ENCODE measurements at places on chromosomes 1 and 21. TPM values are rescaled to one million over a fixed set of nuclear protein-coding genes. Genes with fewer than 3 reads are reported as not detected.

DNA sequence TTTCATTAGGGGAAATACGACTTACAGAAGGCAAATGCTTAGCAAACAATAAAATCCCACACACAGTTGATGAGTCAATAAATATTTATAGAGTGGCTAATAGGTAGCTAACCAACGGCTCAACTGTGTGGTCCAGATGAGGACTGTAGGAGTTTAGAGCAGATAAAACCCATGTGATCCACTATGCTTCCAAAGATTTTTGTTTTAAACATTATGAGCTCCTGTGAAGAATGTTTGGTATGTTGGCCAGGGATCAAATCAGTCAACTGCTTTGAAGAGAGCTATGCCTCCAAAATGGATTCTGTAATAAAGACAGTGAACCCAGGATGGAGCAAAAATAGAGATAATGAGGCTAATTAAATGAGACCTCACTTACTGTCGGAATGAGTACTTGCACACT lies 72.3 kb upstream of the COL11A1 start:
- DNase-seq: no peak

DNA sequence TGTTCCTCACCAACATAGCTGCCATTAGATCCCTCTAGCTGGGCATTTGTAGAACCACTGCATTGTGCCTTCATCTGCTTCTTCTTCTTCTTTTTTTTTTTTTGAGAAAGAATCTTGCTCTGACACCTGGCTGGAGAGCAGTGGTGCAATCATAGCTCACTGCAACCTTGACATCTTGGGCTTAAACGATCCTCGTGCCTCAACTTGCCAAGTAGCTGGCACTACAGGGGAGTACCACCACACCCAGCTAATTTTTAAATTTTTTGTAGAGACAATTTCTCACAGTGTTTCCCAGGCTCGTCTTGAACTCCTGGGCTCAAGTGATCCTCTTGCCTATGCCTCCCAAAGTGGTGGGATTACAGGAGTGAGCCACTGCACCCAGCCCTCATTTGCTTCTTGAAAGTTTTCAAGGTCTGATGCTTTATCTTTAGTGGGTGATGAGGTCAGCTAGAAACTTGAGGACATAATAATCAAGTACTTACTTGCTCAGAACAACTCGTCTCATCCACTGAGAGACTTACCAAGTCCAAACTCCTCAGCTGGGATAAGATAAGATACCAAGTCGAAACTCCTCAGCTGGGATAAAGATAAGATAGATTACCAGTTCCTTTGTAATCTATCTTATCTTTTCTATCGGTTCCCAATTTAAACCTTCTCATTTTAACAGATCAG lies 71.5 kb downstream of the MACF1 start:
- no peak for DNase-seq

DNA sequence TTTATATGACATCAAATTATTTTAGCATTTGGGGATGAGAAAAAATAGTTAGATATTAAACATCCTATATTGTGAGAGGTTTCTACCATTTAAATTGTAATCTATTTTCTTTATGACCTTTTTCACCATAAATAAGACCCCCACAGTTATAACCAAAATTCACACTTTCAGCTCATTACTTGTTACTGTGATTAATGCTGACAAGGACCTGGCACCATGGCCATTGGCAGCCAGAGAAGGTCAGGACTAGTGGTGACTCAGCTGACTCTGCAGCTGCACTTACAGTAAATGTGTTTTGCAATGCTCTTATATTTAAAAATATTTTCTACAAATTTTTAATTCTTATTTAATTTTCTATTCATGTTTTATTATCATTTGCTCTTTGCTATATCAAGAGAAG lies 133.3 kb upstream of the C1orf105 start:
- DNase-seq: peak; percentile 42

The PRDX1 gene
- total RNA-seq: 802 TPM

DNA sequence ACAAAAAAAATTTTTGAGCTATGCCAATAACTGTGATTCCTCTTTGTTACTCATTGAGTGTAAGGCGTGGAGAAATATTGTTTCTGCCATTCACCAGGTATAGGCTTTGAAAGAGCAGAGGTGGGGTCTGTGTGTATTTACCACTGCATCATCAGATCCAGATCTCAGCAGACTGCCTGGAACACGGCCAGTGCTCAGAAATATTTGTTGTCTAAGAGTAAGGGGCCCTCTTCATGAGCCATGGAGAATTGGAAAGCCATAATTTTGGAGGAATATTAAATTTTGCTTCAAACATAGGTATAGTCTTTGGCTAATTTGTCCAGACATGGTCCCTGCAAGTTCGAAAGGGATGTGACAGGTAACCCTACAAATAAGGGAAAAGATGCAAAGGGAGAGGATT lies 231.3 kb upstream of the IRF2BP2 start:
- no peak for DNase-seq

DNA sequence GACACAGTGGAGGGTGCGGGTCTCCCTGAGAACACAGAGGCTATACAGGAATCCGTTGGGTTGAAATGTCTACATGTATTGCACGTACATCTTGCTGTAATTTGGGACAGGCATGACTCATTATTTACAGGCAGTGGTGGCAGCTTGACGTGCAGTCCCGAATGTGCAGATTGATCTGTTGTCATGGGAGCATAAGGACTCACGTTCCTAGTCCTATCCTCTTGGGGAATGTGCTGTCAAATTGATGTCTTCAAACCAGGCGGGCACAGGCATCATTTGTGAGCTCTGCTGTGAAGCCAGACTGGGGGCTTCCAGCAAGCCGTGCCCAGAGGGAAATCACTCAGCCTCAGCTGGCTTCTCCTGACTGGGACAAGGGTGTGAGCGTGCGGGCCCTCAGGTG lies 40.5 kb downstream of the S100B start:
- DNase-seq: no peak

The DMRTA2 gene
- total RNA-seq: not detected

GRCh38 chr1:185343306-185343705 lies 26.3 kb upstream of the IVNS1ABP start:
- DNase-seq: no peak

- DNase-seq: peak; percentile 10
Observed at GRCh38 chr1:42259739-42260064, 75.3 kb downstream of the FOXJ3 start.

- DNase-seq: no peak
Observed at GRCh38 chr1:84062496-84062895, 63.6 kb upstream of the TTLL7 start.

The FAM177B gene
- total RNA-seq: not detected

DNA sequence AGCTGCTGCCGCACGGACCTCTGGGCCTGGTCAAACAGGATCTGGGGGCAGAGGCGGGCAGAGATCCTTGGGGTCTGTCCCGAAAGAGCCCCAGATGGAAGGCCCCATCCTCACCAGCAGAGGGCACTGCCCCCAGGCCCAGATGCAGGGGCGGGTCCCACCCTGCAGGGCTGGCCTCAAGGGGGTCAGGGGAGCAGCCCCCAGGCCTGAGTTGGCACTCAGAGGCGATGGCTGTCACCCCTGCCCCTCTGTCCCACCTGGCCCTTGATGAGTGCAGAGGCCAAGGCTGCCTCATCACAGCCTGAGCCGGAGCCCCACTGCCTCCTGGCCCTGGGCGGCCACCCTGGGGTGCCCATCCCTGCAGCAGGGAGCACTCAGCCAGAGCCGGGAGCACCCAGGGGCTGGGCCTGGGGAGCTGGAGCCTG lies 5.7 kb downstream of the ACAP3 start:
- no peak for DNase-seq

The B4GALT3 gene
- 17.5 TPM for total RNA-seq

- no peak for DNase-seq
Observed at GRCh38 chr1:203649551-203649998, 22.9 kb downstream of the ATP2B4 start.

DNA sequence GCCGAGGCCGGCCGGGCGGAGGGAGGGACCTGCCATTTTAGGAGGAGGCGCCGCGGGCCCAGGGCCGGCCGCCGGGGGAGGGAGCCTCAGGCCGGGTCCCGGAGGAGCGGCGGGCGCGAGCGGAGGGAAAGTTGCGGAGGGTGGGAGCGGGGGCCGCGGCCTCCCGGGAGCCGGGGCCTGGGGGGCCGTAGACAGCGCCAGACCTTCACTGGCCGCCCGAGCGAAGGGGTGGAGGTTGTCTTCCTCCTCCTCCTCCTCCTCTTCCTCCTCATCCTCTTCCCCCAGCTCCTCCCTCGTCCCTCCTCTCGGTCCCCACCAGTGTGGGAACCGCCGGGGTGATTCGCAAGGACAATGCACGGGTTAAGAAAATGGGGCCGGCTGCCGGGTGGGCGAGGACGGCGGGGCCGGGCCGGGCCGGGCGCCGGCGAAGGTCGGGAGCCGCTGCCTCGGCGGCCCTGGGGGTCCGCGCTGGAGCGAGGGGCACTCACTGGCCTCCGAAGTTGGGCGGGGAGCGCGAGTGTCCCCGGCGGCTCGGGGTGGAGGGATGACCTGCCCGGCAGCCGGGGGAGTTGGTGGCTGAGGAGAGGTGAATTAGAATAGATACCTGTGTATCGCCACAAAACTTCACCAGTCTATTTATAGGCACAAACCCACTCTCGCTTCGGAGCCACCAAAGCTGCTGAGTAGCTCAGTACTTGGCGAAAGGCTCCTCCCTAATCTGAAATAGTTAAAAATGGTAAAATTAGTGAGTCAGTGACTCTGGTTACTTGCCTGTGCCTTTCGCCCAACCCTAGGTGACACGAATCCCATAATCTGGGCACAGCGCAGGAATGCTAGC lies 1.3 kb downstream of the DYRK1A start:
- no peak for DNase-seq

DNA sequence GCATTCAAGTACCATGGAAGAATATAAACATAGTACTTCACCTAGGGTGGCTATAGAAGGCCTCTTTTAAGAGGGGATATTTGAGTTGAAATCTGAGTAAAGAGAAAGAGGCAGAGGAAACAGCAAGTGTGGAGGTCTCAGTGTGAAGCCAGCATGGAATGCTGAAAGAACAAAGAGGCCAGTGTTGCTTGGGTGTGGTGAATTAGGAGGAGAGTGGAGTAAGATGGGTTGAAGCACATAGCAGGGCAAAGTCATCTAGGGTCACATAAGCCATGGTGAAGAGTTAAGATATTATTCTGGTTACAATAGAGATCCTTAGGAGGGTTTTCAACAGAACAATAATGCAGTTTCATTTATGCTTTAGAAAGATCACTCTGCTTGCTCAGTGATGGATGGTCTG lies 37.5 kb downstream of the C1orf141 start:
- DNase-seq: no peak

The ABCA4 gene
- total RNA-seq: 27.9 TPM

- DNase-seq: no peak
Observed at GRCh38 chr1:109691759-109692158, 4.1 kb downstream of the GSTM1 start.

GRCh38 chr1:71921935-71922559 lies 360.3 kb downstream of the NEGR1 start:
- no peak for DNase-seq

GRCh38 chr21:35428001-35428320 lies 378.9 kb upstream of the RUNX1 start:
- no peak for DNase-seq

DNA sequence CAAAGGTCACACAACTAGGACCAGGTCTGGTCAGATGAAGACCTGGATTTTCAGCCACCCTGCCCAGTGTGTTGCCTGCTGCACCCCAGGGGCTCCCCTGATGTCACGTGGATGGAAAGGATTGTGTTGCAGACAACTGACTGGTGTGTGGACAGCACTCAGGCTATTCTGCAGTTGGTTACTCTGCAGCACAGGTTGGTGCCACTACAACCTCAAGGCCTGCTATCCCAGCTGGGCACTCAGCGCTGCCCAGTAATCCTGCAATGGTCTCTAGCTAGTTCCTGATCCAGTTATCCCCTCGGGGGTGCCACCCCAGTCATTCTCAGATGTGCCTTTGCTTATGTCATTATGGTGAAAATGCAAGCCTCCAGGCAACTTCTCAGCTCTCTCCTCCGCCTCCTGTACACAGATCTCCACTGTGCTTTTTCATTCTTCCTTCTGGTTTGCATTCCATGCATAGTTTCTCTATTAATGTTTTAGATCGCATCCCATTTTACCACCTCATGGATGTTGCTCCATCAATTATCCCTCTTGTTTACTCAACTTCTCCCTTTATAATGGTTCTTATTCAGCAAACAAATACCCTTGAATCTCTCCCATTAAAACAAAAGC lies 503.2 kb upstream of the CAMK1G start:
- DNase-seq: no peak

DNA sequence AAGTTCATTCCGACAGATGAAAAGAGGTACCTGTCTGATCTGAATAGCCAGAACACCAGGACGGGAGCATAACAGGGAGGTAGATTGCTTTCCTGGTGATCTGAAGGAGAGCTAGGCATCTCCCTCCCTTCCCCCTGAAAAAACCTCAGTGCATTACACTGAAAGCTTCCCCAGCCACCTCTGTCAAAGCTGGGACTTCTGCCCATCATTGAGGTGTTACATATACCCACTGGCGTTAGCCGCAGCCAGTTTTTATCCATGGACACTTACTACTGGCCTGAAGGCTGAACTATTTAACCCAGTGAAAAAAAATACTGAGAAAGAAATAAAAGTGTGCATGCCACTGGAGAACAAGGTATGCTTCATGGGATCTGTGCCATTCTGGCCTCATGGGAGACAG lies 568.3 kb upstream of the ADAMTS5 start:
- DNase-seq: no peak

GRCh38 chr1:35361638-35362037 lies 93.1 kb downstream of the ZMYM4 start:
- peak; percentile 1 for DNase-seq

The MAST2 gene
- total RNA-seq: 11.1 TPM

GRCh38 chr1:224273641-224274040 lies 56.3 kb downstream of the NVL start:
- no peak for DNase-seq

DNA sequence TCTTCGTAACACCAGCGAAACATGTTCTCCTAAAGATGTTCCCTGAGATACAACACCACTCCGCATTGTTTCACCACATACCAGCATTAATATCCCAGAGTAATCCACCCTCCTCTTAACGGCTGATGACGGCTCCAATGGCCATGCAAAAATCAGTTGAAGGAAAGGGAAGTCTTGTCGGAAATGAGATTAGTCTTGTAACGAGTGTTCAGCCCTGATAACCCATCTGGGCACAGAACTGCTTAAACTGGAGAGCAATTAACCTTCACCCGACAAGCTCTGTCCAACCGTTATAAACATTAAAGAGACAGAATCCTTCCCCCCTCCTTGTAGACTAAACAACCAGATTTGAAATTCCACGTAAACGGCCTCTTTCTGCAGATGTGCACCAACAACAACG lies 21.9 kb downstream of the ERG start:
- peak; percentile 95 for DNase-seq

- no peak for DNase-seq
Observed at GRCh38 chr21:15119486-15119885, 54.7 kb upstream of the NRIP1 start.

GRCh38 chr1:8238141-8239038 lies 79.5 kb upstream of the SLC45A1 start:
- peak; percentile 89 for DNase-seq

GRCh38 chr21:38751379-38752050 lies 54.2 kb upstream of the ETS2 start:
- DNase-seq: no peak

GRCh38 chr1:229279242-229279641 lies 8.3 kb downstream of the RAB4A start:
- DNase-seq: no peak

All from dermis microvascular lymphatic vessel endothelial cell (primary cell).